ENCODE measurements at places on chromosomes 13 and 19.

DNA sequence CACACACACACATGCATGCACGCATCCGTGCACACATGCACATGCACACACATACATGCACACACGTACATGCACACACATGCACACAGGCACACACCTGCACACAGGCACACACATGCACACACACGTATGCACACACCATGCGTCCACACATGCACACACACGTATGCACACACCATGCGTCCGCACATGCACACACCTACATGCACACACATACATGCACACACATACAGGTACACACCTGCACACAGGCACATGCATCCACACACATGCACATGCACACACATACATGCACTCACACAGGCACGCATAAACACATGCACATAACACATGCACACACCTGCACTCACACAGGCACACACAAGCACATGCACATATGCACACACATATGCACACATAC is 112.1 kb downstream of the DPF1 start:
- no peak for DNase-seq

DNA sequence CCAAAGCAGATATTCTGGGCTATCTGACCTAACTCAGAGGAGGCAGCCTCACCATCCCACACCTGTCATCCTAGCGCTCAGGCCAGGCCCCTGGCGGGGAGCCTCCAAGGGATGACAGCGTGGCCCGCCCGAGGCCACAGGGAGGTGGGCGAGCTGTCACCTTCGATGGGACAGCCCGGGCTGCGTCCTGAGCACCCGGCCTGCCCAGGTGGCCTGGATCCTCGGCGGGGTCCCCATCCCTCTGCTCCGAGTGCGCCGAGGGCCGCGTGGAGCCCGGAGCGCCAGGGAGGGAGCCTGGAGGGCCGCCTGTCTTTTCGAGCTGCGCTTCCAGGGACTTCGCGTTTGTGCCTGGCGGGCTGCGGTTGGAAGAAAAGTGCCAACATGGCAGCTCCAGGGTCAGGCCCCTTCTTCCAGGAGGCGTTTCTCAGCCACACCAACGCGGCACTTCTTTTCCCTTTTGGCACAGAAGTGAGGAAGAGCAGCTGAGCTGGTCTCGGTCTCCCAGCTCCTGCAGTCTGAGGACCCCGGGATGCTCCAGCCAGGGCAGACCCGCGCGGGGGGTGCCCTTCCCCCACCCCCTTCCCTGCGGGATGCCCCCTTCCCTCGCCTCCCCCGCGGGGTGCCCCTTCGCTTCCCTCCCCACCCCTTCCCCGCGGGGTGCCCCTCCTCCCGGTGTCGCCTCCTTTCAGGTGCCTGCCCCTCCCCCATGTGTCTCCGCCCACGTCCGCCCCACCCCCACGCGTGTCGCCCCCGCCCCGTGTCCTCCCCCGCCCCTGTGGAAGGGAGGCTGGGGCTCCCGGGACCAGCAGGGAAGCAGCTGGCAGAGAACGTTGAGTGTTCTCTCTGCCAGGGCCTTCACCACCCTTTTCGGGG is 42.3 kb downstream of the GJA3 start:
- DNase-seq = no peak

GRCh38 chr13:80359778-80360452 is 19.0 kb upstream of the SPRY2 start:
- DNase-seq = no peak

GRCh38 chr19:8631425-8631819 is 989 bp downstream of the NFILZ start:
- no peak for DNase-seq

Data from HCT116 (cell line).